ENCODE measurements at places on chromosomes 6 and 20.

- DNase-seq: no peak
Observed at GRCh38 chr20:32365564-32365963, 7.4 kb downstream of the ASXL1 start.

DNA sequence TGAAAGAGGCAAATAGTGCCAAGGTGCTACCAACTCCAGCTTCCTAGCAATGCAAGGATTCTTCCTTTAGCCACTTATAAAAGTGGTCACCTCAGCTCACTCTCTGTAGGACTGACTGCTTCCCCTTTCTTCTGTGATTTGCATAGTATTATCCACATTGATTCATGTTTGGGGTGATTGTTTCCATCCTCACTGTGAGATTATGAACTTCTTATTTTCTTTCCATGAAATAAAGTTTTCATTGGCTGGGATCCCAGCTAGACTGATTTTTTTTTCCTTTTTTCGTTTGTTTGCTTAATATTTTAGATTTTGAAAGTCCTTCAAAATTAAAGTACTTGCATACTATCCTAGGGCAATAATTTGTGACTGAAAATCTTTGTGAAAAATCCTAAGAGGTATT, 50.5 kb downstream of the EYA4 start:
- DNase-seq: no peak

DNA sequence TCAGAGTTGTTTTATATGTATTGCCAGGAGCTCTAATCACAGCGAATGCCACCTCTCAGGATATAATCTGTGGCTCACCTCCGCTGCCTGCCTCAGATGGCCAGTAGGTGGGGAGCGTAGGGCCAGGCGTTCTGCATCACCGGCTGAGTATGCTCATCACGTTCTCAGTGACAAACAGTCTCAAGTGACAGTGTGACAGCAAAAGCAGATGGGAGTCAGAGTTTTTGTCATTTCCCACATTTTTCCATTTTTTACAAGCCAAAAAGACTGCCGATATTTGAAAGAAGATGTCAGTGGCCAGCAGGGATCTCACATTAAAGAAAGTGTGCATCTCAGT, 208.7 kb downstream of the ALDH8A1 start:
- no peak for DNase-seq

DNA sequence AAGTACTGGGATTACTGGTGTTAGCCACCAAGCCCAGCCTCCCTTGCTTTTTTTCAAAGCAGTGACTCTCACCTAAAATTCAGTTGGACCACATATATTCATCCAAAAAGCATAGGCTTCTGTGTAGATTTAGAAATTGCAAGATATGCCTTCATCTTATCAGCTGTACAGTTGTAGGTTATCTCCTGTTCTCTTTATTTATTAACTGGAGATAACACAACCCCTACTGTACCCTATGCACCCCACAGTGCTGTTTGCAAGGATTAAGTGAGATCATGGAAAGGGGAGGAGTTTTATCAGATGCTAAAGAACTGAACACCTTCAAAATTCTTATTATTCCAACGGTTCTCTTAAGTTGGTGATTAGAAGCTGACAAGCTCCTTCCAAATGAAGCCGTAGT, 164.4 kb upstream of the JARID2 start:
- no peak for DNase-seq

- DNase-seq: no peak
Observed at GRCh38 chr6:37092923-37093727, 76.8 kb upstream of the PIM1 start.

DNA sequence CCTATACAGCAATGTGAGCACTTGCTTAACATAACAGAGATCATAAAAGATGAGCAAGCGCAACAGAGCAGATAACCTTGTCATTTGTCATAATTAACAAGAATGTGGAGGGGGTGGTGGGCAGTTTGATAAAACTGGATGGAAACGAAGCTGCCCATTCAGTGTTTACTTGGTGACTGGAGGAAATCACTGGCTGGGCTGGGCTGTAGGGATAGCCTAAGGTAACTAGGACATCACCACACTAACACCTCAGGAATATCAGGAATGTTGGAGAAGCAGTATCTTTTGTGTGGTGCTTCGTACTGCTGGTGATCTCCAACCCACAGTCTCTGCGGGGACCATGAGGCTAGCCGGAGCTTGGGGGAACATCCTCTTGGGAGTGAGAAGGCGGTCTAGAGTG, 218.4 kb downstream of the HIVEP2 start:
- no peak for DNase-seq

GRCh38 chr20:63846128-63846771, 15.0 kb upstream of the ABHD16B start:
- no peak for DNase-seq

- DNase-seq: no peak
Observed at GRCh38 chr6:105815661-105816555, 270.2 kb upstream of the PRDM1 start.

DNA sequence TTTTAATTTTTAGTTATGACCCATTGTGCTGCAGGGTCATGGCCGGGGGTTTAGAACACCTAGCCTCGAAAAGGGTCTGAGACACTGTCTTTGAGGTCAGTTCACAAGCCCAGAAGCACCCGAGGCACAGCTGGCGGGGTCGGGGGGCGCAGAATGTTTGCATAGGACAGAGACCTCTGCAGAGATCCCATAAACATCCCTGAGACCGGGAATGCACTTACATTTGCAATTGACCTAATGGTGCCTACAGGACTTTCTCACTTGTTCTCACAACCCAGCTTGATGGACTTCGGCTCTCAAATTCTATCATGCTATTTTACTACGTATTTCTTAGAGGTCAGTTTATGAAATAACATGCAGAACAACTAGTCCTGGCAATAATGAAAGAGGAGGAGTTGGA, 33.5 kb upstream of the FOXC1 start:
- DNase-seq: no peak

GRCh38 chr20:19757487-19758132, 448 bp upstream of the RIN2 start:
- no peak for DNase-seq

DNA sequence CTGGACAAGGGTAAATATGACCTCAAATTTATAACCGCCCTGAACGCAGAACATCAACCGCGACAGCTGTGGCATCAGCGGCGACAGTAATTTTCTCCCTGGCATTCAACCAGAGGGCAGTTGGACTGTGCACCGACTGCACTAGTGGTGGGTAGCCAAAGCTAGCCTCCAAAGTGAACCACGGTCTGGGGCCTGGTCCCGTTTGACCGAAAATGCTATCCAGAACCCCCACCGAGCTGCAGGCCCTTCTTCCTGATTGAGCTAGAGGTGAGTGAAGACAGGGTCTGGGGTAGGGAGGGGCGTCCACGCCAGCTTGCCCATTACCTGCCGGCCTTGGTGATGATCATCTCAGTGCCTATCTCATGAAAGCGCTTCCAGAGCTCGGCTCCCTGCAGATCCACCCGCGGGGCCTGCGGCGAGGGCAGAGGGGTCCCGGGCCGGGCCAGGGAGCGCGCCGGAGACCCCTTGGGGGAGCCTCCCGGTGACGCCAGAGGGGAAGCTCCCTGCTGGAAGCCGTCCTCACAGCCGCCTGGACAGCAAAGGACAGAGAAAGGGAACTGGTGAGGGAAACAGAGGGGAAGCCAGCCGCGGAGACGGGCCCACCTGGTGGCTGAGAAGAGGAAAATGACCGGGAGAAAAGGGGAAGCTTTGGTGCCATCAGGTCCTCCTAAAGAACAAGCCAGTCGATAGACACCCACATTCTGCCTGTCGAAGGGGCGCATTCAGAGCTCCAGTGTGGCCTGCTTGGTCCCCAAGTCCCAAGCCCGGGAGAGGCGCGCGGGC, 2.0 kb downstream of the TBX18 start:
- DNase-seq: no peak

DNA sequence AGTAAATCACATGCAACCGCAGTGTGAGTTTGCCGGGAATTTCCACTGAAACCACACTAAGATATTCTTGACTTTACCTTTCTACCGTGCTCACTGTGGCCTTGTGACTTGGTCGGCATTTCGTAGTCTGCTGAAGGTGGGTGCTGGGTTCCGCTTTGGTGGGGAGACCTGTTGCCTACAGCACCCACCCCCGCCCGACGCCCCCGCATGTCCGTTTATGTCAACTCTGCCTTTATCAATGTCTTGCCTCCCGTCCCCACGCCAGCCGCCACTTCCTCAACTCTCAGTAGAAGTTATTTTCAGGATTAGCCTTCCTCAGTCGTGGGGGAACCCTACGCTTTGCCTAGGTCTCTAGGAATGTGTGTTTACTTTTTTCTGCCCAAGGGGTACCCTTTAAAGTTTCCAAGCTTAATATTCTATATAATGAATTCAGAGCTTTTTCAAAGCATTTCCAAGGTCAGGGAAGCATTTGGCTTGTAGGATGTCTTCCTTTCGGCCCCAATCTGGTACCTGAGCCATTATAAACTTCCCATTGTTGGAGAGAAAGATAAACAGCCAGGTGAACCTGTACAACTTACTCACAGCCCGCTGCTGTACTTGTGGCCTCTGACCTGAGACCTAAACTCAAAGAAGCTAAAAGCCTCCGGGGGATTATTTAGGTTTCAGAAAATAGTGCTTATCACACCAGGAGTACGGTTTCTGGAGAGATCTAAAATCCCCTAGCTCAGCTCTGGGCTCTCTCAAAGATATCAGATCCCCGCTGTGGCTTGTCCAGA, 54.2 kb downstream of the TBC1D7 start:
- peak; percentile 25 for DNase-seq

DNA sequence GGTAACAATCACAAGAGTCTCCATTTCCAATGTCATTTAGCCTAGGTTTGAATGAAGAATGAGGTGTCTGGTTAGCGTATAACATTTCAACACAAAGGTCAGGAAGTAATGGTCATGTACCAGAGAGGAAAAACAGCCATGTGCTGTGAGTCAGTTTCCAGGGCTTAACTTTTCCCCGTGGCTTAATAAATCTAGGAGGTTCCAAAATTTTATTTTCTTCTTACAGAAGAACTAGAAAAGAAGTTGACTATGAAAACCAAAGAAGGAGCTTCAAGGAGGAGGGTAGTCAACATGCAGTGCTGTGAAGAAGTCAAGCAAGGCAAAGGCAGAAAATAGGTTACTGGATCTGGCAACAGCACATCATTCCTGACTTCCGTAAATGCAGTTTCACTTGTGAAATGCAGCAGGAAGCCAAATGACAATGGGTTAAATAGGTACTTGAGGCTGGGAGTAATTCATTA, 8.4 kb upstream of the GABRR2 start:
- no peak for DNase-seq

DNA sequence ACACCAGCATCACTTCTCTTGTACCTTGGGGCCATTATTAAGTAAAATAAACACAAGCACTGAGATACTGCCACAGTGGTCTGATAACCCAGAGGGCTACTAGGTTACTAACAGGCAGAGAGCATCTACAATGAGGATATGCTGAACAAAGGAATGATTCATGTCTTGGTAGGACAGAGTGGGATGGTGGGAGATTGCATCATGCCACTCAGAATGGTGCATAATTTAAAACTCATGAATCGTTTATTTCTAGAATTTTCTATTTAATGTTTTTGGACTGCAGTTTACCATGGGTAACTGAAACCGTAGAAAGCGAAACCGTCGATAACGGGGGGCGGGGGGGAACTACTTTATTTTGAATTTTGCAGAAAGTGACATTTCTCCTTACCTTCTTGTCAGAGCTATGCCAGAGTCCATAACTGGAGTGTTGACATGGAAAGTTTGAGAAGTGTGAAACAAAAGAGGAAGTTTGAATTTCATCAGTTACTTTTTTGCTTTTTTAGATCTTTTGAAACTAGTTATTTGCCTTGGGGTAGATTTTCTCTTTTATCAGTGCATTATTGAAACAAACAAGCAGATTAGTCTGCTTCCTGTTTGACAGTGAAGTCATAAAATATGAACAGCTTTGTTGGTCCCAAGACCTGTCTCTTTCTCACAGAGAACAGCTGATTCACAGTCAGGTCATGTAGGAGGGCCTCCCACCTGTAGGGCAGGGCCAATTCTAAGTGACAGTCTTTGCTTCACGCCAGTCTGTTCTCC, 124.9 kb downstream of the KLHL32 start:
- DNase-seq: peak; percentile 17

DNA sequence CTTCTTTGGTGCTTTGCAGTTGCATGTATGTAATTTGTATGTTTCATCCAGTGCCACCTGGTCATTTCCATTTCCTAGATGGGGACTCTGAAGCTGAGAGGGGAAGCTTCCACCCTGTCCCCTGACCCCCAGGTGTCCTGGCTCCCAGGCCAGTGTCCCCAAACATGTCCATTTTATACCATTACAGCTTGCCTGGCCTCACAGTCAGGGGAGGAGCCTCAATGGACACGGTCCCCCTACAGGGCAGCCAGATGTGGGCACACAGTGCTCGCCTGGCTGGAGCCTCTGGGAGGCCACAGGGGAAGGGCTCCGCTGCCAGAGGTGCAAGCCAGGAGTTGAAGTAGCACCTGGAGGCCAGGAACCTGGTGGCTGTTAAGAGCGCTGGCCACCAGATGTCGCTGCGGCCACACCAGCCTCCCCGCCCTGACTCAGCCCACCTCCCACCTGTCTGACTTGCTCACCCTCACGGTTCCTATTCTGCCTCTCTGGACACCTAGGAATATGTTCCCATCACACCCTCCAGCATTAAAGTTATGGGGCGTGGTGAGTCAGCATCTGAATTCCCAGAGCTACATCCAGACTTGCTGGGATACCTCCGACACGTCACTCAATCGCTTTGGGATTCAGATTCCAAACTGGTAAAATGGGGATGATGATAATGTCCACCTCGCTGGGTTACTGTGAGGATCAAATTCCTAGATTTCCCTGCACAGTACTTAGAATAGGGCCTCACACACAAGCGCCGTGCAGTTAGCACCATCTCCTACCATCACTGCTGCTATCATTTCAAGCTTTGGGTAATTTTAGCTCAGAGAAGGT, 107.4 kb downstream of the SULF2 start:
- DNase-seq: peak; percentile 54

DNA sequence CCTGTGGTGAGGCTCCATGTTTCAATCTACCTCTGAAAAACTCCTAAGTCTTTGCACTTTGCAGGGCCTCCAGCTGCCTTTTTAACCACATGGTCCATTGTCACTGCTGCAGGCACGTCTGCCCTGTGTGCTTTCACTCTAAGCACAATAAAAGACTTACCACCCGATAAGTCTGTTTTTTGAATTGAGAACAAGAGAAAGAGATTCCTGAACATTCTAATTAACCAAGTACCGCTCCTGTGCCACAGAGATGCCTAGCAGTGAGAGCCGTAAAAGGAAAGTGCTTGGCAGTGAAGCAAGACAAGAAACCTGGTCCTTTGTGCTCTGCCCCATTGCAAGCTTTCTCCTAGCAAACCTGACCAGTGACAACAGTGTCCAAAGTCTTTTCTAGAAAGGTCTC, 487.6 kb upstream of the FLRT3 start:
- DNase-seq: no peak

DNA sequence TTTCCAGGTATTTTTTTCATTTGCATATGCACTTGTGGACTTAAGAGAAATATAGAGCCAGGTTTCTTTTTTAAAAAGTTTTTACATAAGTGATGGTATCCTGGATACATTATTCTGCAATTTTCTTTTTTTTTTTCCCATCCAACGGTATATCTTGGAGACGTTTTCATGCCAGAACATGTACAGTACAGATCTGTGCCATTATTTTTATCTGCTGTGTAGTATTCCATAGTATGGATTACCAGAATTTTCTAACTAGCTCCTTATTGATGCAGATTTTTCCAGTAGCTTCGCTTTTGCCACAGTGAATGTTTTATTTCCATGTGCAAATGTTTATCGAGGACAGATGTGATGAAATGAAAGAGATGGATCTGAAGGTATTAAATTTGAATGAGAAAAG, 34.1 kb downstream of the PPP1R16B start:
- no peak for DNase-seq

Measured in stimulated activated CD4-positive, alpha-beta T cell treated with anti-CD3 and anti-CD28 coated beads, Interleukin-12 subunit alpha, Interleukin-12 subunit beta, amount 100 ng/mL, for 48 hours (primary cell).